ENCODE measurements at places on chromosomes 2 and 18. TPM values are rescaled to one million over a fixed set of nuclear protein-coding genes. Genes with fewer than 3 reads are reported as not detected.

- DNase-seq, result no peak
Observed at GRCh38 chr2:121709776-121710469, 26.8 kb downstream of the NIFK start.

GRCh38 chr2:128287780-128288735 is 30.6 kb downstream of the HS6ST1 start:
- no peak for DNase-seq

- DNase-seq, result no peak
Observed at GRCh38 chr2:234981197-234982095, 29.6 kb downstream of the SH3BP4 start.

DNA sequence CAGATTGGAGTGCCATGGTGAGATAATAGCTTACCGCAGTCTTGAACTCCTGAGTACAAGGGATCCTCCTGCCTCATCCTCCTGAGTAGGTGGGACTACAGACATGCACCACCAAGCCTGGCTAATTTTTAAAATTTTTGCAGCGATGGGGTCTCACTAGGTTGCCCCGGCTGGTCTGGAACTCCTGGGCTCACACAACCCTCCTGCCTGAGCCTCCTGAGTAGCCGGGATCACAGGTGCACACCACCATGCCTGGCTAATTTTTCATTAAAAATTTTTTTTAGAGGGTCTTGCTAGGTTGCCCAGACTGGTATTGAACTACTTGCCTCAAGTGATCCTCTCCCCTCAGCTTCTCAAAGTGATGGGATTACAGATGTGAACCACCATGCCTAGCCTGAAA is 27.8 kb downstream of the RAB31 start:
- DNase-seq, result no peak

DNA sequence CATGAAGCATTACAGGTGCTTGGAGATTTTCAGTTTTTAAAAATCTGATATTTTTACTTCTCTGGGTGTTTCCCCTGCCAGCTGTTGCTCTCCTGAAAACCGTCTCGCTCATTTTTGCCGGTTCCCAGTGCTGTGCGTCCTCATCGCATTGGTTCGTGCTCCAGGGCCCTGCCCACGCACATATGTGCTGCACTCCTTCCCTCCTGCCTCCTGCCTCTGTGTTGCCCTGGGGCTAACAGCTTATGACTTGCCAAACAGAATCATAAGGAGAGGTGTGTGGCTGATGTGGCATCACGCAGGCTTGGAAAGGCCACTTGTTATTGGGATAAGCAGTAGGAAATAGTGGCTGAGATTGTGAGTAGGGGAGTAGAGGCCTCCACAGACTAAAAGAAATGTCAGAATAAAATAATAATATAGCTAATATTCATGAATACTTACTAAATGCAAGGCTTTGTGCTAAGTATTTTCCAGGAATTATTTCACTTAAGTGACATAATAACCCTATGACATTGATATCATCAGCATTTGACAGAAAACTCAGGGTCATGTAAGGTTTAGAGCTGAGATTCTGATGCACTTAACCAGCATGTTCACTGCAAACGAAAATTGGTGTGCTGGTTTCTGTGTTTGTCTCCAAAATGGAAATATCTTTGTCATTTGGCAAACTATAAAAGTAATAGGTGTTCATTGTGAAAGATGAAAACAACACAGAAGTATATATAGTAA is 53.5 kb downstream of the SLC4A1AP start:
- no peak for DNase-seq

DNA sequence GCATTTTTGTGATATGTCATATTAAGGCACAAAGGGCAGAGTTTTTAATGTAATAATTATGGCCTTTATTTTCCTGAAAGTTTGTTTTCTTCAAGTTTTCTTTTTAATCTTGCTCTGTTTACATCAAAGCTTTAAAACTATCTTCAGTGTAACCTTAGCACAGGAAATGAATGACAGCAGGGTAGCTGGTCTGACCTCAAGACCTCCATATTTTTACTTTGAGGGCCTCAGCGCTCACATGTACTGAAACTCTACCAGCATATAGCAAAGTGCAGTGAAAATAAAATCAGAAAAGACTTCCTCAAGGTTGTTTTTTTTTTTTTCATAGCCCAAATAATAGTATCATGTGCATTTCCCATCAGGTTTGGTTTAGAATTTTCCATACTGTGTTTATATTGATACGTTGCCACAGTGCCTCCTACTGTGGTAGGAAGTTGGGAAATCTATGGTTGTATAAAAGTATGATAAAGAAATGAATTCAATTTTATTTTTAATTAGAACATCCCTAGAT is 163.4 kb downstream of the UBE2E3 start:
- DNase-seq, result no peak

DNA sequence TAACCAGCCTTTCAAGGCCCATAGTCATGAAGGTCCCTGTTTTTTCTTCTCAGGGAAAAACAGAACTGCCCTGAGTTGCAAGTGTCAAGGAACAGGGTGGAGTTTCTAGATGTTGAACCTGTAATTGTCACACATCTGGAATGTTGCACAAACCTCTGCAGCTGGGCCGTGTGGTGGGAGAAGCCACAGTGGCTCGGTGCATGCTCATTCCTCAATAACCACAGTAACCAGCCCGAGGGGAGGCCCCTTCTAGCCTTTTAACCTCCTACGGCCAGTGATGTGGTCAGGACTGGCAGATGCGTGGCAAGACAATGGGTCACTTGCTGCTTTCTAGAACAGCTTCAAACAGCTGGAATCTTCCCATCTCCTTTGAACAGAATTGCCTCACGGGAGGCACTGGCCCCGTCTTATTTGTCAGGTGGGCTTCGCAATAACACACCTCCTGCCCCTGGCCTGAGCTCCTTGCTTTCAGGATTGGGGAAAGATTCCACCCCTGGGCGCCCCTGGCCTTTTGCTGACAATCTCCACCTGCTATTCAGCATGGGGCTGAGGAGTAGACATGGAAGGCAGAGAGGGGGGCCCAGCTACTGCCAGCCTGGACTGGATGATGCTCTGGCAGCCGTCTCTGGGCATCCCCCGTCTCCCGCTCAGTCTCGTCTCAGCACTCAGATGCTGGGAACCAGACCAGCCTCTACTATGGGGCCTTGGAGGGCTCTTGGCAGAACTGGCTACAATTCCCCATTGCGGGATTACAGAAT is 102.9 kb downstream of the KLHL29 start:
- no peak for DNase-seq

DNA sequence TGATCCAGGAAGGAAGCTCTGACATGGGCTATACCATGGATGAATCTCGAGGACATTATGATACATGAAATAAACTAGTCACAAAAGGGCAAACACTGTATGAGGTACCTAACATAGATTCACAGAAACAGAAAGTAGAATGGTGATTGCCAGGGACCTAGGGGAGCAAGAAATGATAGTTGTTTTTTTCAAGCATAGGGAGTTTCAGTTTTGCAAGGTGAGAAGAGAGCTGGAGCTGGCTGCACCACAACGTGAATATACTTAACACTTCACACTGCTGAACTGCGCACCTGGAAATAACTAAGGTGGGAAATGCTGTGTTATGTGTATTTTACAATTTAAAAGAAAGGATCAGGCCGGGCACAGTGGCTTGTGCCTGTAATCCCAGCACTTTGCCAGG is 13.2 kb upstream of the AGAP1 start:
- no peak for DNase-seq

- no peak for DNase-seq
Observed at GRCh38 chr2:120495586-120495985, 149.7 kb downstream of the INHBB start.

- no peak for DNase-seq
Observed at GRCh38 chr2:57937456-57937855, 109.2 kb upstream of the VRK2 start.

DNA sequence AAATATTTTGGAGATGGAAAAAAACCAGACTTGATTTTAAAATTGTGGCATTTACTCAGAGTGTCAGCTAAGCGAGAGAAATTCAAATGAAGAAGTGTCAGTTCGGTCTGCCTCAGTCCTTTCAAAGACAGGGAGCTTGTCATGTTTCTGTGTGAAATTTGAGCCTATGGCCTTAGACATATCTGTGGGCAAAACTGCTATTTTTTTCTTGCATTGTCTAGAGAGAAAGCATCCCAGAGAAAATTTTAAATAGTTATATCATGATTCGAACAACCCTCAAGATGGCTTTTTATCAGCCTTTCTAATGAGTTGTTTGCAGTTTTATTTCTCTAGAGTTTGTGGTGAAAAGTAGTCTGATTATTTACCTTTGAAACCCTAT is 50.2 kb upstream of the KCNE4 start:
- DNase-seq, result no peak

DNA sequence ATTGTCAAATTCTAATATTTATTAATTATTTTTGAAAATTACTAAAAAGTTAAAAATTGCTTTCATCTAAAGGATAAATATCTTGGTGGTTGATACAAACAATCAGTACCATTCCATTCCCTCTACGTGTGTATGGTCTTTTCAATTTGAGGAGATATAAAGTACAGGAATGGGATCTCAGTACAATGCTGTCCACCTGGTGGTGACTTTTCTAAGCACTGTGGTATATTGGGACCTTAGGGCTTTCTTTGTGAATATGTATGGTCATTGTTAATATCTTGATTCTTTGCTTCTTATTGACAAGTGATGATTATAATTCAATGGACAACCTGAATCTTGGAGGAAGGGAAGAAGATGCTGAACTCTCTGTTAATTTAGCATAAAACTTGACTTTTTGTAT is 83.1 kb downstream of the NBEAL1 start:
- no peak for DNase-seq

GRCh38 chr2:119174216-119174992 is 15.9 kb upstream of the C1QL2 start:
- no peak for DNase-seq

GRCh38 chr18:40985436-40985835 is 969.6 kb upstream of the PIK3C3 start:
- DNase-seq, result no peak

GRCh38 chr2:220663065-220663464 is 909.0 kb downstream of the EPHA4 start:
- no peak for DNase-seq

DNA sequence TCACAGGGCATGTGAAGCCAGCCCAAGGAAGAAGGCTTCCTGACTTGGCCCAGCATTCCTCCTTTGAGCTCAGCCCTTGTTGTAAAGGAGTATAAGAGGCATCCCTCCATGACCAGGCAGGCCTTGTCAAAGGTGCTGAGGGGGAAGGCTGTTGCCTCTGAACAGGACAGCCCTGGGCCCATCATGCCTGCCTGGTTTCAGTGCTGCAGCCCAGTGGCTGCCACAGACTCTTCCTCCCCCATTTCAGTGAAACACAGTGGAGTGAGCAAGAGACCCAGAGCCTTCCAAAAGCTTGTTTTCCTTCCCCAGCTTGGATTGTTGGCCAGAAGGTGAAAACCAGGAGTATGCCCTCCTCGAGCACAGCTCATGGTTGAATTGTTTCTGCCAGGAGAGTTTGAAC is 19.9 kb upstream of the RPL37A start:
- no peak for DNase-seq

DNA sequence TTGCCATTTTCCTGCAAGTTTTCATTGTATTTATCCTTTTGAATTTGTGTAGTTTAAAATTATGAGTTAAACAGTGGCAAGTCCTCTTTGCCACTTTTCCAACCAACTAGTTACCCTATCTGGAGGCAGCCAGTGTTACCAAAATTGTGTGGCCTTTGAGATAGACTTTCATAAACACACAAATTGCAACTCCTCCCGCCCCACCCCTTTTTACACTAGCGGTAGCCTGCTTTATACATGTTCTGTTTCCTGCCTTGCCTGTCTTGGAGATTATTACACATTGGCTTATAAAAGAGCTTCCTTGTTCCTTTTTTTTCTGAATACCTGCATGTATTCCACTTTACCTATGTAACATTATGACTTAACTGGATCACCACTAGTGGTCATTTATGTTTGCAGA is 56.5 kb downstream of the RPIA start:
- DNase-seq, result no peak

DNA sequence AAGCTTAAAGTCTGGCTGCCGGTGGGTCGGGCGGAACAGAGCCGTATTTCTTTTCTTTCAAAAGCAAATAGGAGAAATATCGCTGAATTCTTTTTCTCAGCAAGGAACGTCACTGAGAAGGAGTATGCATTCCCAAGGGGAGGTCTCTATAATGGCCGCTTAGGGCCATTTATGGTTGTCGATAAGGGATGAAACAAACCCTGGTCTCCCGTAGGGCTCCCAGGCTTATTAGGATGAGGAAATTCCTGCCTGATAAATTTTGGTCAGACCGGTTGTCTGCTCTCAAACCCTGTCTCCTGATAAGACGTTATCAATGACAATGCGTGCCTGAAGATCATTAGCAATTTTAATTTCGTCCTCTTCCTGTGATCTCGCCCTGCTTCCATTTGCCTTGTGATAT is 227.7 kb upstream of the ZEB2 start:
- DNase-seq, result no peak

- no peak for DNase-seq
Observed at GRCh38 chr2:61969376-61969775, 63.9 kb downstream of the COMMD1 start.

- no peak for DNase-seq
Observed at GRCh38 chr2:79915455-79915854, 389.1 kb downstream of the LRRTM1 start.

- DNase-seq, result no peak
Observed at GRCh38 chr2:169031202-169031601, at the start of gene ABCB11. Gene ABCB11 (minus strand): TSS chr2:169031324. CDS start chr2:169018125, 13,199 bp downstream.

DNA sequence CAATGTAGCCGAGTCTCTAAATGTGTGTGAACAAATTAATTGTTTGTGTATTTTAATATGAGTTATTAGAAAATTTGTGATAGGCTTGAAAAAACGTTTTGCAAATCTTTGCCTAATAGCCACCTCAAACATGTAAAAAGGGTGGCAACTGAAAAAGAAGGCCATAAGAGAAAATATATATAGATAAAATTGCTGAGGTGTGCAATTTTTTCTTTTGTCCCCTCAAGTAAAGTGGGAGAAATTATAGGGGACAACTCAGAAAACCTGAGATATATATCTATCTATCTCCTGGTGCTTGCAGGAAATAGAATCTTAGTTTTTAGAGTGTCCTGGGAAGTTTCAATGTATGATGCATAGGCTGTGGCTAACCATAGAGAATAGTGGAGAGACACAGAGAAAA is 201.4 kb upstream of the LRP1B start:
- no peak for DNase-seq

DNA sequence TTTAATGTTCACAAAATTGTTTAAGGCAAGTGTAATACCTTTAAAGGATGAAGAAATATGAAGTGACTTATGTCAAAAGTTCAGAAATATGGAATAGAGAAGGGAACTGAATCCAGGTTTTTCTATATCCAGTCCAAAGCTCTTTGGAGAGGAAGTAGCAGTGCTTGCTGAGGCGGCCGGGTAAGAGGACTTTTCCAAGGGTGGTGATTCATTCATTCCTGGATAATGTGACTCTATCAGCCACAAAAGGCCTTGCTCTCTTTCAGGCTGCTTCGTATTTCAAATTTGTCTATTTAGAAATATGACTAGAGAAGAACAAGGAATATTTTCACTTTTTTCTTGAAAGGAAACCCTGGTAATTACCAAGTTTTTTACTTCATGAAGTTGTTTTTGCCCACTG is 830.1 kb upstream of the ZEB2 start:
- no peak for DNase-seq

RGPD3 gene
- 1.6 TPM for total RNA-seq

TMEM18 gene
- 22.2 TPM for total RNA-seq

KCNF1 gene
- total RNA-seq, result 0.32 TPM

IL37 gene
- total RNA-seq, result not detected

All from urinary bladder (tissue), 4 donors.